ENCODE measurements at places on chromosomes 16 and 17. TPM values are rescaled to one million over a fixed set of nuclear protein-coding genes. Genes with fewer than 3 reads are reported as not detected.

Gene TP53TG3C
- polyA plus RNA-seq, result not detected

Gene COX6A2
- 0.42 TPM for polyA plus RNA-seq

Gene PRR15L
- 21.6 TPM for polyA plus RNA-seq

Gene KRTAP9-8
- not detected for polyA plus RNA-seq

Gene FAM83G
- 8.6 TPM for polyA plus RNA-seq

Gene PERCC1
- 0.21 TPM for polyA plus RNA-seq

Gene HOXB7
- polyA plus RNA-seq, result 55.3 TPM

Gene MT1A
- polyA plus RNA-seq, result not detected

Gene DPEP1
- 60.1 TPM for polyA plus RNA-seq

Gene ZNF263
- 49.4 TPM for polyA plus RNA-seq

Gene TEX14
- polyA plus RNA-seq, result 1.2 TPM

Gene YPEL2
- polyA plus RNA-seq, result 47.0 TPM

Gene CCDC144A
- 5.2 TPM for polyA plus RNA-seq

Gene KRTAP4-1
- not detected for polyA plus RNA-seq

Gene KCNJ12
- polyA plus RNA-seq, result 7.0 TPM

Gene SPATA32
- polyA plus RNA-seq, result 0.09 TPM

Gene CCL22
- 0.18 TPM for polyA plus RNA-seq

Gene ZPBP2
- polyA plus RNA-seq, result not detected

Gene SEC14L5
- 0.16 TPM for polyA plus RNA-seq

Gene CTCF
- 75.6 TPM for polyA plus RNA-seq

Gene SLC5A11
- 5.8 TPM for polyA plus RNA-seq

GRCh38 chr17:77106874-77107358 lies 33.9 kb upstream of the SEC14L1 start:
- no peak for DNase-seq

GRCh38 chr17:82435103-82435502 lies 15.4 kb downstream of the CYBC1 start:
- DNase-seq, result no peak

DNA sequence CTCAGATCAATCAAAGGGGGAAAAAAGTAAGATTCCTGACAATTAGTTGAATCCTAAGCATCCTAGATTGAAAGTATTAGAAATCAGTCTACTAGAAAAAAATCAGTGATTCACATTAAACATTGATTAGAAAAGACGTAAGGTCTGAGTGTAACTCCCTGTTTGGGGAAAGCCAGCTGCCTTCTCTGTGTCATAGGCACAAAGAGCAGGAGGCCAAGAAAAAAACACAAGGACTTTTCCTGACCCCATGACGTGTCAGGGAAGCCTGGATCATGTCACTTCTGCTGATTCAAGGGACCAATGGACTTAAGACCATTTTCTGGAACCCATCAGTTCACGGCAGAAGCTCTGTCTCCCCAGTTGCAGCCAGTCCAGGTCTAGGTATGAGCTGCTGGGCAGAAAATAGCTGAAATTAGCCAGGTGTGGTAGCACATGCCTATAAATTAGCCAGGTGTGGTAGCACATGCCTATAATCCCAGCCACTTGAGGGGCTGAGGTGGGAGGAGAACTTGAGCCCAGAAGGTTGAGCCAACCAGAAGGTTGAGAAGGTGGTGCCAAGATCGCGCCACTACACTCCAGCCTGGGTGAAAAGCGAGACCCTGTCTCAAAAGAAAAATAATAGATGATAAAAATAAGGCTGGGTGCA lies 35.9 kb downstream of the RANBP10 start:
- no peak for DNase-seq

DNA sequence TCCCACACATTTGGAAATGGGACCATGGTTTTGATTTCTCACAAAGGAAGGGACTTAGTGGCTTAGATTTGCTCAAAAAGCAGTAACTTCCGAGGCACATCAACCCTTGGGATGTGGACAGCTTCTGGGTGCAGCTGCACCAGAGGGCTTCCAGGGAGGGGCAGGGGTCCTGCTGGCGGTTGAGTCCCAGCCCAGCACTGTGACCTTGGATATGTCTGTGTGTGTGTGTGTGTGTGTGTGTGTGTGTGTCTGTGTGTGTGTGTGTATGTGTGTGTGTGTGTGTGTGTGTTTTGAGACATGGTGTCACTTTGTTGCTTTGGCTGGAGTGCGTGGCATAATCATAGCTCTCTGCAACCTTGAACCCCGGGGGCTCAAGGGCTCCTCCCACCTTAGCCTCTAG lies 130.8 kb downstream of the CLEC16A start:
- no peak for DNase-seq

- no peak for DNase-seq
Measured at GRCh38 chr17:4771519-4772234, at the start of gene TM4SF5. TSS of gene TM4SF5 (plus strand) at chr17:4771886. CDS start at chr17:4771923, 37 bp downstream.

DNA sequence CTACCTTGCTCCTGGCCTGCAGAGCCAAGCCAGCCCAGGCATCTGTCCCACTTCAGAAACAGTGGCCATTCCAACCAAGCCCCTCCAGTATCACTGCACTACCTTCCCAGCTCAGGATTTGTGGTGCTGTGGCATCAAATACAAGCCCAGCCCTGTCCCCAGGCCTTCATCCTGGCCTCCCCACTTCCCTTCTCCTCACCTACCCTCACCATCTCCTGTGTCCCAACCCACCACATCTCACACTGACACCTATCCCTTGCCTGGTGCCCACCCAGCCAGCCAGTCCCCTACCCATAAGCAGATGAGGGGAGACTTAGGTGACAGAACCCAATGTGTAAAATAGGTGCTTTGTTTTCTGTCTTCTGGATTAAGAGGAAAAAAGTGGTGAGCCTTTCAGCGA lies 66.0 kb upstream of the CDH5 start:
- no peak for DNase-seq

DNA sequence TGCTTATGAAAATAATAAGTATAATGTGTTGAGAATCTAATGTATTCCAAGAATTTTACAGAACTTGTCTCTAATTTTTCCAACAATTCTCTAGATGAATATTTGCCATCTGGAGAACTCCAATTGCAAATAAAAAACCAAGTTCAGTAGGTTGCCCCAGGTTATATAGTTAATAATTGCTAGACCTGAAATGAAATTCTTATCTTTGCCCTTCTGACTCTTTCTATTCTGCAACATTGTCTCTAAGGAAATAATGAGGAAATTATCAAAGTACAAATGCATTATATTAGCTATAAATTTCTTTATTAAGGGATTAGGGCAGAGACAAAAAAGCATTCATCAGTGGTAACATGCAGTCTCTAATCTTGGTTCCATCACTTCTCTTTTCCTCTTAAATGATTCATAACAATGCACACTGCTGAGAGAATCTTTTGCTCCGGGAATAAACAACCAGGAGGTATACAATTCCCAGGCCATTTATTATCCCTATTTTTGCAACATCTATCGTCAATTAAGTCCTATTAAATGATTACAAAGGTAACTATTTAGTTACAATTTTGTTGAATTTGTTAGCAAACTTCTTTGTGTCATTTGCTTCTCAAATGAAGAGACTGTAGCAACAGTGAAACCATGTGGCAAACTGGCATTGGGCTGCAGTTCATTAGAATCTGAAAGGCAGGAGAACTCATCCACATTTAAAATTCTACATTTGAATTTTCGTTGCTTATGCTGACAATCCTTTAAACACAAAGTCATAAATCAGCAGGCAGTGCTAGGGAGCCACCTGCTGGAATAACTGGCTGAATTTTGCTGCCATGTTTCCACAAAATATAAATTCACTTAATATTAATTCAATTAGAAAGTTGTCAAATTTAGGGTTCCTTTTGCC lies 349.6 kb downstream of the KIF2B start:
- peak; percentile 16 for DNase-seq

GRCh38 chr17:43601280-43602039 lies 55.3 kb upstream of the ETV4 start:
- DNase-seq, result no peak

- no peak for DNase-seq
Measured at GRCh38 chr17:33500151-33500550, 207.1 kb upstream of the ASIC2 start.

GRCh38 chr17:50613007-50613992 lies 21.4 kb upstream of the ABCC3 start:
- no peak for DNase-seq

DNA sequence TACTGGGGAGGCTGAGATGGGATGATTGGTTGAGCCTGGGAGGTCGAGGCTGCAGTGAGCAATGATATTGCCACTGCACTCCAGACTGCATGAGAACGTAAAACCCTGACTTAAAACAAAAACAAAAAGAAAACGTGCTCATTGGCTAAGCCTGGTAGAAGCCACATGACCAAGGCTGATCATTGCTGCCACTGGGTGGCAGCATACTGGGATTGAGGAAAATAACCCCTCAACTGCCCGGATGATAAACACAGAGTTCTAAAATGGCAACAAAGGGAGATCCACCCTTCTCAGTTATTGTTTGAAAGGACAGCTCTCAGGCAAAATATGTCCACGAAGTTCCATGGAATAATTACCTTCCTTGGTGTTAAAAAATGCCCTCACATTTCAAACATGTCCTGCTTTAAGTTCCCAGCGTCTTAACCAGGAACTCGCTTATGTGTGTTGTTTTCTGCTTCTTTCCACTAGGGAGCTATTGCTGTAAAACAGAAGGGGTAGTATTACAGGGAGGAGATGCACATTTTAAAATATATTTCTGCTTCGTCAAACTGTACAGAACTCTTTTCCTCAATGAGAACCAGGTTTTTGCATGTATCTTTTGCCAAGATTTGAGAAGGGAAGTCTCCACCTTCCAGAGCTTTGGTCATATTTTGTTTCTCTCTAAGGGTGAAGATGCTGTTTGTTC lies 675.3 kb downstream of the MAF start:
- DNase-seq, result no peak

GRCh38 chr17:59004338-59005111 lies 102.2 kb downstream of the TRIM37 start:
- DNase-seq, result peak; percentile 48

DNA sequence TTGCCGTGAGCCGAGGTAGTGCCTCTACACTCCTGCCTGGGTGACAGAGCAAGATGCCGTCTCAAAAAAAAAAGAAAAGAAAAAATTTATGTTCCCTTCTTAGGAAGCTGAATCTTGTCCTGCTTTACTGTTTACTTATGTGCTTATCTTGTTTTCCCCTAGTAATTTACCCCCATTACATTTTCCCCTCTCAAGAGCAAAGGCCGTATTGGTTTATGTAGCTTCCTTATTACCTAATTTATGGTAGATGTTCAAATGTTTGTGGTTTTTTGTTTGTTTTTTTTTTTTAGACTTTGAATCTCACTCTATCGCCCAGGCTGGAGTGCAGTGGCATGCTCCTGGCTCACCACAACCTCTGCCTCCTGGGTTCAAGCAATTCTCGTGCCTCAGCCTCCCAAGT lies 10.3 kb upstream of the SLC52A1 start:
- DNase-seq, result no peak

GRCh38 chr16:72875291-72876031 lies 172.5 kb downstream of the ZFHX3 start:
- DNase-seq, result no peak

- DNase-seq, result no peak
Measured at GRCh38 chr16:6822041-6822440, 510.6 kb upstream of the RBFOX1 start.

- no peak for DNase-seq
Measured at GRCh38 chr17:6092182-6092902, 22.2 kb downstream of the WSCD1 start.

- DNase-seq, result no peak
Measured at GRCh38 chr16:57624806-57625500, 3.5 kb upstream of the ADGRG1 start.

DNA sequence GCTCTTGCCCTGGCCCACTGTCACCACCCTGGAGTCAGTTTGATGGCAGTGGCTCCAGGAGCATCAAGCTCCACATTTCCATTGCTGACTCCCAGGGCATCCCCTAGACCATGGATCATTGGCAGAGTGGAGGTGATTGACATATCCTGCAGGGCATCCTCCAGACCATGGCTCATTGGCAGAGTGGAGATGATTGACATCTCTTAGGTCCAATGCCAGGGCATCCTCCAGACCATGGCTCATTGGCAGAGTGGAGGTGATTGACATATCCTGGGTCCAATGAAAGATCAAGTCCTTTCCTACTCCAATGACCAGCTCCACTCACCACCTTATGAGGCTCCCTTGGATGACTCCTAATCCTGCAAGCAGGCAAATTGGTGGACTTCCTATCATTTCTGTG lies 174.3 kb upstream of the NLRP1 start:
- no peak for DNase-seq

DNA sequence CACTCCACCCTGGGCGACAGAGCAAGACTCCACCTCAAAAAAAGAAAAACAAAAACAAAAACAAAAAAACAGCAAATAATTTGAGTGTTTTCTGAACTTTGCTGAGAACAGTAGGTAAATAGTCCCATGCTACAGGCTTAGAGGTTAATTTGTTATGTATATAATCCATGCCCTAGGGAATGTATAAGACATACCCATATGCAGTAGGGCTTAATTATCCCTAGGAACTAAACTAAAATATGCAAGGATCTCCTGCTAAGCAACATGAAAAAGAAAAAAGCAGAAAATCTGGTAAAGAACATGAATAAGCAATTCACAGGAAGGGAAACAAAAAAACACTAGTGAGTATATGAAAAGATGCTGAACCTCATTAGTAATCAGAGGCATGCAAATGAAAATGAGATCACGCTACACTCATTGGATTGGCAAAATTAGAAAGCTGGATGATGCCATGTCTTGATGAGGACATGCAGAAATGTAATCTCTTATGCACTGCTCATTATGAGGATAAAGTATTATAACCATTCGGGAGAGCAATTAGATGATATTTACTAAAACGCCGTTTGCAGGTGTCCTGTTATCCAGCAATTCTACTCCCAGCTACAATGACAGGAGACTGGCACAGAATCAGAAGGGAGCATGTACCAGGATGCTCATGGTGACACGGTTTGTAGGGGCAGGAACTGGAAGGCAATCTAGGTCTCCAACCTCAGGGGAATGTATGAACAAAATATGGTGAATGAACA lies 5.6 kb downstream of the KCTD13 start:
- no peak for DNase-seq

DNA sequence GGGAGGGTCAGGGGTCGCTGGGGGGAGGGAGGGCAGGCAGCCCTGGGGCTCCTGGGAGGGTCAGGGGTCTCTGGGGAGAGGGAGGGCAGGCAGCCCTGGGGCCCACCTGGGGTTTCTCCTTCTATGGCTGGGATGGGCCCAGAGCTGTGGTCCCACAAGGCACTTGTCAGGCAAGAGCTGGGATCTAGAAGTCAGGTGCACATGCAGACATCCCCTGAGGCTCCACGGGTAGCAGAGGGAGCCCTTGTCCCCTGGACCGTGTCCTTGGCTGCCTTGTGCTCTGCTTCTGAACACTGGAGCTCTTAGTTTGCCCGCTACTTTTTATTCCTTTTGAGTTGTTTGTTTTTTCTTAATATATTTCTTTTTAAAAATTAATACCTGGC lies 1.8 kb downstream of the TUBB3 start:
- DNase-seq, result no peak

GRCh38 chr17:1168533-1169220 lies 11.1 kb downstream of the ABR start:
- DNase-seq, result no peak

- DNase-seq, result no peak
Measured at GRCh38 chr17:58664302-58664701, 27.5 kb downstream of the TEX14 start.

Data from renal pelvis (tissue), 12 donors.